ENCODE measurements at places on chromosomes 13 and 19.

DNA sequence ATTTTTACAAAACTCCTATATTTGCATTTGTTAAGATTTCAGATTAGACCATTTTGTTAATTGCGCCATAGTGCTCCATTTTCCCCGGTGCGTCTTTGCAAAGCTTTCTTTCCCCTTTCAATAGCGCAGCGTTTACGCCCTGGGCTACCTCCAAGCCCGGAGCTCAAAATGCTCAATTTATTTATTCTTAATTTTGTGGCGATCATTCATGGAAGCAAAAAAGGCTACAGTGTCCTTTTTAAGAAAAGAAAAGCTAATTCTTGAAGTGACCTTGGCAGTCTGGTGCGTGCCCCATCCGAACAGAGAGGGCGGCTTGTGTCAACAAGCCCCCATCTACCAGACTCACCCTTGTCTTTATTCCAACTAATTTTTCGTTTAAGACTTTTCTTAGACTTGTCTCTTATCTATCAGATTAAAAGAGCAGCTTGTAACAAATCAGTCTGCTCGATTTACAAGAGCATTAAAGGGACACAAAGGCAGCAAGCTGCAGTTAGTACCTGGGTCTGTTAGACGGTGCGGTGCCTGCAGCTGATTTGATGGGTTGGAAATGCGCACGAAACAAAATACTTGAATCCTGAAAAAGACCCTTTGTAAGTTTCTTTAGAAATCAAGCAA is 30.1 kb downstream of the GSX1 start:
- no peak for DNase-seq

DNA sequence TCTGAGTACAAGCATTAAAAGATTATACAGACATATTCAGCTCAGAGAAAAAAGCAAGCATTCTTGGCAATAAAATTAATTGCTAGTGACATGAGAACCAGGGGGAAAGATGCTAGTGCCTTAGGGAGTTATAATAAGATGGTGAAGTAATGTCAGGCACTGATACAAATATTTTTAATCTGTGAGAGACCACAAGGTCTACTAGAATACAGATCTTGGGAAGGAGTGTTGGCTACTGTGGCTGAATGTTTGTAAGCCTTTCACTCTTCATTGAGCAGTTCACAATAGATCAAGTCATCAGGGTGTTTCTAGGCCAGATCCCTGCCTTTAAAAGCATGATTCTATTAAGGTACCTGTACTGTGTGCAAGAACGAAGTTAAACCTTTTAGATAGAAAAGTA is 16.4 kb downstream of the FREM2 start:
- DNase-seq, result no peak

DNA sequence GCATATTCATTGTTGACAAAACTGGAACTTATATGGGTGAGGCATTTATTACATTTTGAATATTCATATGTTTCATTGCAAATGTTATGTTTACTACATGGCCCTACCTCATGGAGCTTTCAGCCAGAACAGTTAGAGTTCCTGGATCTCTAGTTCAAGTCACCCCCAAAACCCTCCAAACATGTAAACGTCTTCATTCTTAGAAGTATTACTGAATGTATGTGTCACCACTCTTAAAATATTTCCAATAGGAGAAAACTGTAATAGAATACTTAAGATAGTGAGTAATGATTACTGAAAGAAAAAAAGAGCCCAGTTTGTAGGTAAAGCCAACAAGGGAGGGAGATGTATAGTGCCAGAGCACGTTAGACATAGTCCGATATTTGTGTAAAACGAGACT is 23.5 kb downstream of the URI1 start:
- no peak for DNase-seq

GRCh38 chr13:36086117-36086516 is 45.1 kb downstream of the DCLK1 start:
- no peak for DNase-seq

DNA sequence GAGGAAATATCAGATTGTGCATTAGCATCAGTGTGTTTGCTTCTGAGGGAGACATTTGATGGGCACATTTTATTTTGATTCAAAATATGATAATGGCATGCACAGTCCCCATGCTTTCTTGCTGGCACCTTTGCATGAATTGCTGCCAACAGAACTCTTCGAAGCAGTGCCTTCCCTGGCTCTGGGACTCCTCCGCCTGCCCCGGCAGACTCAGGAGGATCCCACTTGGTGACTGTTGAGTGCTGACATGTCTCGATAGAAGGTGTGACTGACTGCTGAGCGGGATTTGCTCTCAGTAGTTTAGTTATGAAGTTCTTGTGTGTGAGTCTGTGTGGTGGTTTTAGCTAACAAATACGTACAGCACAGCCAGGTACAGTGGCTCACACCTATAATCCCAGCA is 239.7 kb downstream of the FGF9 start:
- DNase-seq, result no peak

DNA sequence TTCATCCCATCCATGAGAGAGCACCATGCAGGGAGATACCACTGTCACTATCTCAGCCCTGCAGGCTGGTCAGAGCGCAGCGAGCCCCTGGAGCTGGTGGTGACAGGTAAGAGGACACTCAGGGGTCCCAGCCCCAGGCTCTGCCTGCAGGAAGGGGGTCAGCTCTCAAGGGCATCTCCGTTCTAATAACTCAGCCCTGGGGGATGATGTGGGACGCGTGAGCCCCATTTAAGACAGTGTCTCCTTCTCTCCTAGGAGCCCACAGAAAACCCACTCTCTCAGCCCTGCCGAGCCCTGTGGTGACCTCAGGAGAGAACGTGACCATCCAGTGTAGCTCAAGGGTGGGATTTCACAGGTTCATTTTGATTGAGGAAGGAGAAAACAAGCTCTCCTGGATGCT is 15.5 kb upstream of the KIR3DL3 start:
- no peak for DNase-seq

DNA sequence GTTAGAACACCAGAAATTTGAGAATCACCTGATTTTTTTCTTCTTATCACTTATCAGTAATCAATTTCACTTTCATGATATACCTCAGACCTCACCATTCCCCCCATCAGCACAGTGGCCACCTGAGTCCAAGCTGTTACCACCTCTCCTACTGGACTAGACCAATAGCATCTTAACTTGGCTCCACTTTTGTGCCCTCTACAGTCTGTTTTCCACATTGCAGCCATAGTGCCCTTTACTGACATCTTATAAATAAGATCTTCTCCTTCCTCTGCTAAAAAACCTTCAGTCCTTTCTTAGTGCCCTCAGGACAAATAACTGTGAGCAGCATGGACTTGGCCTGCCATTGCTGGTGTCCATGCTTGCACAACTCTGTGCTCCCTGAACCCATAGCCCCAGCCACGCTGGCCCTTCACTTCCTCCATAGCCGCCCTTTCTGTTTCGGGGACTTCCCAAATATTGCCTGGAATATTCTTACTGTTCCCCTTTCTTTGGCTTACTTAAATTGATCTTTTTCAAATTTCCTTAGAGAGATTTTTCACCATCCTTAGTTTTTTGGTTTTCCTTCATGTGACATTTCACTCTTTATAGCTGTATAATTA is 380.8 kb downstream of the LMO7 start:
- DNase-seq, result no peak
